ENCODE measurements at places on chromosomes 12 and 14.

DNA sequence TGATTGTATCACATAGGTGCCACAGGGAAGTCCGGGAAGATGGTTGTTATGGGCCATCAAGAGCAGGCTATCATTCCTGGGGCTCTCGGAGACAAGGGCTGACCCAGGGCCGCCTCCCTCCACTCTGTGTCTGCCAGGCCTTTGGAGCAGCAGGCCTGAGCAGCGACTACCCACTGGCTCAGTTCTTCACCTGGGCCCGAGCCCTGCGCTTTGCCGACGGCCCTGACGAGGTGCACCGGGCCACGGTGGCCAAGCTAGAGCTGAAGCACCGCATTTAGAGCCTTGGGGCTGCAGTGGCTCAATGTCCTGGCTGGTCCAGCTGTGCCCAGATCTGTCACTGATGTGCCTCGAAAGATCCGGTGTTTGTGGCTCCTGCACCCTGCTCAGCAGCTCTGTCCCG lies 10.5 kb upstream of the ALDH2 start:
- no peak for DNase-seq

- no peak for DNase-seq
Measured at GRCh38 chr14:58817846-58818245, 180.1 kb downstream of the DACT1 start.

DNA sequence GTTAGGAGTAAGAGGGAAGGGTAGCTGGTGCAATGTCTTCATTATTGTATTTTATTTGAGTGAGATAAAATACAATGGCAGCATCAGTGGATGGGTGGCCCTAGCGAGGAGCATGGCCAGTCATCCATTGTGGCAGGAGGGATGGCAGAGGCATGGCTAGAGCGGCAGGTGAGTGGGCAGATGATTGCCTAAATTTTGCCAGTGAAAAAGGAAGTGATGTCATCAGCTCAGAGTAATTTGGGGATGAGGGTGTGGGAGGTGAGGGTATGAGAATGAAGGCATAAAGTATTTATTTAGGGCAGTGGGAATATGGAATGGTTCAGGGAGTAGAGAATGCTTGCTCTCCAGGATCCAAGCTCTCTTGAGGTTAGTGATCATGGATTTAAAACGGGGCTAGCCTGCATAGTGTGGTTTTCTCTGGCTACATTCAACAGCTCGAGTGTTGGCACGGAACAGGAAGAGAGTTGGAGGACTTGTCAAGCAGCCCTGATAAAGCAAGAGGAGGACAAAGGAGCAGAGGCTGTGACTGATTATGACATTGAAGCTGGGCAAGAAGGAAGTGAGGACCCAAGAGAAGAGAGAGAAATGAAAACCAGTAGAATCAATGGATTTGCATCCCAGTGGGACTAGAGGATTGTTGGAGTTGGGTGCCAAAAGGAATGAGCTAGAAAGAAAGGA lies 18.7 kb upstream of the SERPINA6 start:
- no peak for DNase-seq

GRCh38 chr12:31019976-31020375 lies 53.7 kb upstream of the DDX11 start:
- DNase-seq: no peak

DNA sequence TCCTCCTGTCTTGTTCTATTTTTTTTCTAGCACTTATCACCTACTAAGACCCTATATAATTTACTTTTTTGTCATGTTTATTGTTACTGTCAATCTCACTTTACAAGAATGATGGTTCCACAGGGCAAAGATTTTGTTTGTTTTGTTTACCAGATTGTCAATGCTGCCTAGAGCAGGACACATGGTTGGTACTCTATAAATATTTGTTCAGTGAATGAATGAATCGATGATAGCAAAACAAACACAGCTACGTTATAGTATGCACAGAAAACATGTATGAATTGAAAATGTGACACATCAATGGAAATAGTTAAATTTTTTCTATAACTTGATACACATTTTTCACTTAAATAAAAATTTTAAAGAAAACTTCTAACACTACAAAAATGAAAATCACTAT lies 67.1 kb upstream of the KRR1 start:
- no peak for DNase-seq

- no peak for DNase-seq
Measured at GRCh38 chr12:127635838-127636237, 631.1 kb upstream of the TMEM132C start.

All from GM04503 (cell line).